Right cardiac atrium (tissue), 5 donors: ENCODE measurements at places on chromosomes 5 and 9. TPM values are rescaled to one million over a fixed set of nuclear protein-coding genes. Genes with fewer than 3 reads are reported as not detected.

ANKRD18A gene
- total RNA-seq: 6.5 TPM

TMEM8B gene
- 21.0 TPM for total RNA-seq

SLC34A1 gene
- total RNA-seq: not detected

SLC12A7 gene
- total RNA-seq: 80.5 TPM

PLEKHG4B gene
- total RNA-seq: not detected
